M059J (cell line): ENCODE measurements at places on chromosomes 4 and X.
A peak's percentile ranks its signal among the peaks of the same experiment; 100 is the strongest.

GRCh38 chr4:73772363-73772762 lies 32.0 kb downstream of the CXCL8 start:
- no peak for DNase-seq

- DNase-seq = no peak
Measured at GRCh38 chr4:139282721-139283075, 2.7 kb upstream of the MGARP start.

DNA sequence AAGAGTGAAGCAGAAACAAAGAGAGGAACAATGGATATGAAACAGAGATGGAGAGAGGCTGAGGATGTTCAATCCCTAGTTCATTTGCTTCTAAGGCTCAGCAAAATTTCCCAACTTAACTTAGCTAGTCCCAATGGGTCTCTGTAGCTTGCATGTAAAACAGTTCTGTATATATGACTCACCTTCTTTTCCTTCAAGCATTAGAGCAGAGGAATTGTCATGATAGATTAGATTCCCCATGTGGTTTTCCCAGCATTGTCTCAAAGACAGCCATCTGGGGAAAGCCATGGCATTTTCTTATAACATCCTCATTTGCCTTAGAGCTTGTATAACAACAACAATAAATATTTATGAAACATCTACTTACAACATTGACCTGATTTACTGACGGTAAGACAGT lies 93.9 kb upstream of the GATB start:
- peak; percentile 79 for DNase-seq

DNA sequence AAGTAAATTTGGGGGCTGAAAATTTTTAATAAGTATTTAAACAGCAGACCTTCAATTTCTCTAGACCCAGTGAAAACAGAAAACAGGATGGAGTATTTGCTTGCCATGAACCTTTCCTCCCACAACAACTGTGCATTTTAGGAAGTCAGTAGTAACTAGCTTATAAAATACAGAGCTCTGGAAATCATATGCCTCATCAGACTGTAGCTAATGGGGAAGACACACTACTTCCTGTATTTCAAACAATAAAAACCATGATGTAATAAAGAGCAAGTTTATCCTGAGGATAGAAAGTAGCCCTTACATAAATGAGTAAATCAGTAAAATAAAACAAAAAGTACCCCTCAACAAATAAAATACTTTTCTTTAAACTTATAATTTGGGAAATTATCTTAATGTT lies 280.1 kb upstream of the ZFP42 start:
- DNase-seq = no peak

GRCh38 chr4:3304831-3305609 lies 12.2 kb downstream of the RGS12 start:
- DNase-seq = peak; percentile 32

- peak; percentile 31 for DNase-seq
Measured at GRCh38 chr4:41912546-41912945, 22.7 kb upstream of the TMEM33 start.

DNA sequence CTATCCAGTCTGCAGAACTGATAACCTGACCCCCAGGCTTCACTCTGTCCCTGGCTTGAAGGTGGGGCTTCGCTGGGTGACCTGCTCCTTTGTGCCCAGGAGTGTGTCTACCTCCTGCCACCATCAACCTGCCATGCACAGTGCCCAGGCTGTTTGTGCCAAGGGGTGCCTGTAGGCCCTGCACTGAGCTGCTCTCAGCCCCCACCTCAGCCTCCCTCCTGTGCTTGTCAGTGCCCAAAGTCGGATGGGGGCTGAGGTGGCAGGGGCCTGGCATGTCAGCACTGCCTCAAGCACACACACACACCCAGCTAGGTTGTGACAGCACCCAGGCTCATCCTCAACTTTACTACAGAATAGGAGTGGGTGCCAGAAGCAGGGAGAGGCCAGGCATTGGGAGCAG lies 23.5 kb downstream of the SPCS3 start:
- DNase-seq = no peak
